Aorta (tissue), 5 donors: ENCODE measurements at places on chromosomes 11 and 22. TPM values are rescaled to one million over a fixed set of nuclear protein-coding genes. Genes with fewer than 3 reads are reported as not detected.

DNA sequence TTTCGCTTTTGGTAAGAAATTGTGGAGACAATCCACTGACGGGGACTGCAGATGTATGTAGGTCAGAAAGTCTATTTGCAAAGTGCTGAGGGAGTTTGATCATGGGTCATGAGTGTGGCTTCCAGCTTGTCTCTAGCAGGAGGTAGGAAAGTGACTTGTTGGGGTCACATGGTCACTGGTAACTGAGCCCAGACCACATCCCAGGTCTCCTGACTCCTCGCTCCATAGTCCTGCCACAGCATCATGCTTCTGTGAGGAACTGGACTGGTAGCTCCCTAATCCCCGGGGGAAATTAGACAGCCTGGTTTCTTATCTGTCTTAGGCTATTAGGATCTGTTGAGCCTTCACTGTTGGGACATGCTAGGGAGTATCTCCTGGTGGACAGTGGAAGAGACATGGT lies 142.1 kb downstream of the MYO18B start:
- no peaks in the 10 kb centered on the region for H3K4me1 ChIP-seq
- DNase-seq: no peak
- no peak overlapping the region for H3K4me3 ChIP-seq

DNA sequence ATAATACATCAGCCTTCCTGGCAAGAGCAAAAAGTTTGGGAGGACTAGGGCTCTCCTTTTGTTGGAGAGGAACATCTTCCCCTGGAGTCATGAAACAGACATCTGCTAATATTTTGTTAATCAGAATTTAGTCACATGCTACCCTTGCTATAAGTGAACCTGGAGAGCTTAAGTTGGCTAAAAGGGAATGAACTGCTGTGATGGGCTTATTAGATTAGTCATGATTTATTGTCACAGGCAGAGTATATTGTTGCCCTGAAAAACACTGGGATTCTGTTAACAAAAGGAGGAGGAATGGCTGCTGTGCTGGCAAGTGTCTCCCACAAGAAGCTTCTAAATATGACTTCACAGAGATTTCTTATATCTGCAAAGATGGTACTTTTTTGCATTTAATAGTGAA lies 16.0 kb downstream of the TCP11L1 start:
- no peak overlapping the region for H3K4me3 ChIP-seq
- DNase-seq: no peak
- H3K27ac ChIP-seq: no peak overlapping the region
- no peaks in the 10 kb centered on the region for H3K27me3 ChIP-seq
- H3K36me3 ChIP-seq: peaks cover 4% of the 10 kb centered on the region

- no peak for DNase-seq
- H3K27ac ChIP-seq: no peak overlapping the region
- H3K27me3 ChIP-seq: no peaks in the 10 kb centered on the region
- H3K4me3 ChIP-seq: no peak overlapping the region
Measured at GRCh38 chr11:100434821-100435641, 252.1 kb upstream of the ARHGAP42 start.

GRCh38 chr11:116104498-116105174 lies 600.4 kb upstream of the CADM1 start:
- no peak for DNase-seq
- H3K27ac ChIP-seq: no peak overlapping the region
- H3K4me3 ChIP-seq: no peak overlapping the region
- H3K36me3 ChIP-seq: no peaks in the 10 kb centered on the region
- no peaks in the 10 kb centered on the region for H3K27me3 ChIP-seq

DNA sequence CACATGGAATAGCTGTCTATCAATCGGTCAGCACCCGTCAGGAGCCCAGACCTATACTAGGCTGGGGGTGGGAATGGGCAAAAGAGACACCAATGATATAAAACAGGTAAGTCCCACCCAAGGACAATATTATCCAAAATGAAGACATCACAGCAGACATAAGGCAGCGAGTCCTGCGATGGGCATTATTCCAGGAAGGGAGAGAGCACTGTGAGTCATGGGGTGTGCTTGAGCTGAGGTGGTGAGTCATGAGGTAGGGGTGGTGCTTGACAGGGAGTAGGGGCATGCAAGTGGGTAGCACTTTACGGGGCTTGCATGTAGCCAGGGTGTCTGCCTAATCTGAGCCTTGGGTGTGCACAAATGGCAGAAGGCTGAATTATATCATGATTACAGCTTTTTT lies 605.0 kb upstream of the CADM1 start:
- H3K4me1 ChIP-seq: no peaks in the 10 kb centered on the region
- no peak overlapping the region for H3K4me3 ChIP-seq
- no peak overlapping the region for H3K27ac ChIP-seq
- DNase-seq: no peak
- H3K27me3 ChIP-seq: no peaks in the 10 kb centered on the region

Gene MYOD1
- not detected for total RNA-seq

GRCh38 chr11:121755906-121756305 lies 303.1 kb upstream of the SORL1-AS1 start:
- H3K4me1 ChIP-seq: peaks cover 6% of the 10 kb centered on the region
- no peaks in the 10 kb centered on the region for H3K27me3 ChIP-seq
- no peak for DNase-seq
- no peaks in the 10 kb centered on the region for H3K36me3 ChIP-seq
- H3K4me3 ChIP-seq: no peak overlapping the region

Gene CDC42EP2
- total RNA-seq: 16.2 TPM

Gene LRRC4C
- total RNA-seq: 1.9 TPM

DNA sequence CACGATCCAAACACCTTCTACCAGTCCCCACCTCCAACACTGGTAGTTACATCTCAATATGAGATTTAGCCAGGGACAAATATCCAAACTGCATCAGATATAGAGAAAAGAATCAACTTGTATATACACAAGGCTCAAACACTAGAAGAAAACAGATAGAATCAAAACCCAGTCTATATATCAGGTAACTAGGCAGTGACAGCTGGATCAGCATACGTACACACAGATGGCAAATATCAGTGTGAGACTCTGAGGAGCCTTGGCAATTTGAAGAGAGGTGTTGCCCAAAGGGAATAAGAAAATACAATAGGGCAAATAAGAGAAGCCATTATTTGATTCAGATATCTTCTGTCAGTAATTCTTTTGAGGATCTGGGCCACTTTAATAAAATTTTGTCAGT lies 951.3 kb upstream of the CHORDC1 start:
- no peak overlapping the region for H3K27ac ChIP-seq
- H3K4me3 ChIP-seq: no peak overlapping the region
- H3K36me3 ChIP-seq: no peaks in the 10 kb centered on the region
- DNase-seq: no peak
- no peaks in the 10 kb centered on the region for H3K4me1 ChIP-seq
